CD4-positive, alpha-beta T cell (primary cell): ENCODE measurements at places on chromosomes 3 and 15.

GRCh38 chr3:119140466-119140865 is 5.5 kb upstream of the TEX55 start:
- DNase-seq = no peak

DNA sequence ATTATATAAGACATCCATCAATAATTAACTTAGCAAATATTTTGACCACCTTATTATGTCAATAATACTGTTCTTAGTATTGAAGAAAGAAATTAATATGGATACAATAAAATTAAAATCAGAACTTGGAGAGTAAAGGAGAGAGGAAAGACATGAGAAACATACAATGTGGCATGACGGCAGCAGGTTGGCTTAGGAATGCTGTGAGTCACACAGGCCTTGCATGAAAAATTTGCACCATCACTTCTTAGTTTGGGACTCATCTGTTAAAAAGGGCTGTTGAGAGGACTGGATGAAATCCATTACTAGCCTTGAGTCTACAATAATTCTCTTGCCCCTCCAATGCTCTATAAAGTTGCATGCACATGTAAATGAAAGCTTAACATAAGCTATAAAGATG is 880.8 kb downstream of the ROBO1 start:
- DNase-seq = no peak

GRCh38 chr3:43372007-43372740 is 85.8 kb downstream of the SNRK start:
- DNase-seq = no peak

- DNase-seq = no peak
These were observed 2.2 kb downstream of the TFRC start for GRCh38 chr3:196079682-196080081.

DNA sequence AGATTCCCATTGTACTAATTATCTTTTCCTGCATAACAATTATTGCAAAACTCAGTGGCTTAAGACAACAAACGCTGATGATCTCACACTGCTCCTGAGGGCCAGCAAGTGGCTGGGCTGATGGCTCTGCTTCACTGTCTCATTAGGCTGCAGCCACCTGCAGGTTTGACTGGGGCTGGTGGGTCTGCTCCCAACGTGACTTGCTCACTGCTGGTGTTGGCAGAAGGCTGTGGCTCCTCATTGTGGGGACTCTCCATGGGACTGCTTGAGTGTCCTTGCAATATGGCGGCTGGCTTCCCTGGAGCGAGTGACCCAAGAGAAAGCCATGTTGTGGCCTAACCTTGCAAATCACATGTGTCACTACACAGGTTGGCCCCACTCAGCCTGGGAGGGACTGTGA is 71.1 kb downstream of the PLXNA1 start:
- no peak for DNase-seq

DNA sequence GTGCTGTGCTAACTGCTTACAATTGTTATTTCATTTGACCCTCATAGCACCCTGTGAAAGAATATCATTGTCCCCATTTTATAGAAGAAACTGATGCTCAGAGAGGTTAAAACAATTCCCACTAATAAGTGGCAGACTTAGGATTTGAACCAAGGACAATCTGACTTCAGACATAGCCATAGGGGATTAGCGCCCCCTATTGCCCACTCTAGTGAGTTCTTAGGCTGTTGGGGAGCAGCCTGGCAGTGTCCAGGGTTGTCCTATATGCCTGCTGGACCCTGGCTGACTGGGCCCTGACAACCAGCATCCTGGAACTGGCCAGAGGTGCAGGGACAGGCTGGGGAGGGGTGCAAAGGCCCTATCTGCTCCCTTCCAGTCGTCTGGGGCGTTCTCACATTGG is 15.4 kb downstream of the DPH3 start:
- DNase-seq = peak; percentile 38

DNA sequence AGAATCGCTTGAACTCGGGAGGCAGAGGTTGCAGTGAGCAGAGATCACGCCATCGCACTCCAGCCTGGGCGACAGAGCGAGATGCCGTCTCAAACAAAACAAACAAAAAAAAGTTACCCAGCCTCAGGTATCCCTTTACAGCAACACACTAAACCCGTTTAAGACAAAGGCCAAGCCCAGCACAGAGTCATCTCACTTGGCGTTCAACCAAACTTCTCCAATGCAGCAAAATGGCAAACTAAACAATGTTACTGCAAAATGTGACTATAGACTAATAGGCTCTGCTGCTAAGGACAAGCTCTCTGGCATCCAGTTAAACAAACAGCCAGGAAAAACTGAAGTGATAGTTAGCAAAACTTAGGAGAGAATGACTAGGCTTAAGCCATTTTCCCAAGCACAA is 6.4 kb upstream of the FAM219B start:
- DNase-seq = no peak

- DNase-seq = no peak
These were observed 66.7 kb downstream of the FILIP1L start for GRCh38 chr3:100047455-100048141.

DNA sequence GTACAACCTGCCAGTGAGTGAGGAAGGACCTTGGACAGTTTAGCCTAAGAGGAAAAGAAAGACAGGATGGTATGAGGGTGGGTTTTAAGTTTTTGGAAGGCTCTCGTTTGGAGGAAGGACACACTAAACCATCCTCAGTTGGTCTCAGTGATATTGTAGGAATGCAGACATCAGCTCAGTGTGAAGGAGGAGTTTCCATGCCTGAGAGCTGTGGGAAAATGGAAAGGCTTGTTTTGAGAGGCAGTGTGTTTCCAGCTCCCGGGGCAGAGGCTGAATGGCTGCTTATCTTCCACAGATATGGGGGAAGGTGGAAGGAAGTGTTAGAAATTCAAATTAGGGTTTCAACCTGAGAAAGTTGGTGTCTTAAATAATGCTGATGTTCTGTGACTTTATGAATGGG is 89.6 kb upstream of the MYZAP start:
- no peak for DNase-seq

DNA sequence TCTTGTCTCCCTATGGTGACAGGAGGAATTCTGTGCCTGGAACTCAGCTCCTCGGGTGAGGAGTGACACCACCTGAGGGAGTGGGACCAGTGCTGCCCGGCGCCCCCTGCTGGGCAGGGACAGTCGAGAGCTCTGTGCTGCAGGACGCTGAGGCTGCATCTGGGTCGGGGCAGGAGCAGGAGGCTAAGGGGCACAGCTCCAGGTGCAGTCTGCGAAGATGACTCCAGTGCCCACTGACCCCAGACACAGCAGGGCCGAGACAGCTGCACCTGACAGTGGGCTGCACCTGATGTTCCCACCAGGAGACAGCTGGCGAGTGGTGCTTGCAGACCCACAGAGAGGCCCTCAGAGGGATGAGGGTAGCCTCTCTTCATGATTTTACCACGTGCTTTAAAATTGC is 152.9 kb downstream of the ATP10A start:
- peak; percentile 59 for DNase-seq

DNA sequence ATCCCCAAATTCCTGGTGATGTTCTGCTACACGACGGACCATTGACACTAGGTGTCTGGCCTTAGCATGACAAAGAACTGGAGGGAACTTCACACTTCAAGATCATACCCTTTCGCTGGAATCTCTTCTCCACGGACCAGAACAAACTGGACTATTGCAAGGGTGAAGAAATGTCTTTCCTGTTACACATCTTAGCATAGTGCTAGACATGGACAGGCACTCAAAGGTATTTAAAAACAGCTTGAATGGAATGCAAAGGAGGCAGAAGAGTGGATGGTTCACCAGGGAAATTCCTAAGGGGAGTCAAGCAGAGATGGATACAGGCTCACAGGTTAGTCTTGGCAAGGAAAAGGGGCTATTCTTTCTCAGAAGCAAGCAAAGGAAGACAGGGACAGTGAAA is 33.5 kb upstream of the PDZRN3 start:
- DNase-seq = no peak

DNA sequence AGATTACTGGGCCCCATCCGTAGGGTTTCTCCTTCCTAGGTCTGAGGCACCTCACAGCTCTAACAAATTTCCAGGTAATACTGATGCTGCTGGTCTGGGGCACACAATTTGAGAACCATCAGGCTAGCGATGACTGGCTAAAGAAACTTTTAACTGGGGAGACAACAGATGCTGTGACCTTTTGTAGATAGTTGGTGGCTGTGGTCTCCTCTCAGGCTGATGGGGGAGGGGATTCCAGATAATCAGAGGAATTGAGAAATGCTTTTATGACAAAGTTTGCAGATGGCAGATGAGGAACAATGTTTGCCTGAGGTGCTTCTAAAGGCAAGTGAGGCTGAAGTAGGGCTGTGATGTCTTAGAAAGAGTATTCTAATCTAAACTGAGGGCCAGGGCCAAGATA is 13.8 kb upstream of the CCR9 start:
- no peak for DNase-seq

DNA sequence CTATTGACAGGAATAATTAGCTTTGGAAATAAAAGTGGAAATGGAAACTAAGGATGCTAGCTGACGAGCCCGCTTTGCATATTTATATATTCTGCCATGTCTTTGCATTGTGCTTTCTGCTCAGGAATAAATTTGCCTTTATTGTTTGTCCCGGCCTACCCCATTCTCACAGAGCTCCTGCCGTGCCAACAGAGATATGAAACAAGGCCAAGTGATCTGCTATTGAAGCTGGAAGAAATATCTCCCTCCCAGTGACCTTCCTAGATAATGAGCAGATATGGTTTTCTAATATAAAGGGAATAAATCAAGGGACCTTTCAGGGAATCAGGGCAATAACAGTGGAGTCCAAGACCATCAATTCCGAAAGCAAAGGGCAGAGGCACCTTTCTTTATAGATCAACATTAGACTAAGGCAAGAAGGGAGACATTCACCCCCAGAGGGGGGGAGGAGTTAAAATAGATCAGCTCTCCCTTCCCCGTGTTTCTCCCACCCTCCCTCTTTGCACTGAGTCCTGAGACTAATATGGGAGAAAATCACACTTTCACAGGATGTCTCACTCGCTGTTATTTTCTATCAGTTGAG is 664.6 kb downstream of the AGBL1 start:
- no peak for DNase-seq

GRCh38 chr15:77983091-77983707 is 94.3 kb downstream of the TBC1D2B start:
- DNase-seq = no peak

DNA sequence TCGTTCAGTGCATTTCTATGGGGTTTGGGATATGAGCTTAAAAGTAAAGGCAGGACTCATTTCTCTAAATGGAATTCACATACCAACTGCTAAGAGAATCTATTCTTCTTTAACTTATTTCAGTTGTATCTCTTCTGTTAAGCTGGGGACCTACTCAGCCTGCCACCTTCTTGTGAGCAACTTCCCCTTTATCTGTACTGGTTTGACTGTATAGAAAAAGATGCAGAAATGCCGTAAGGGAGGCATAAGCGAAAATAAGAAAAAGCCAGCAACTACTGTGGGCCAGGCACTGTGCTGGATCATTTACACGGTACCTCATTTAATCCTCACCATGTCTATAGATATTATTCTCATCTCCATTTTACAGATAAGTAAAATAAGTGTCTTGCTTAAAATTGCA is 38.4 kb downstream of the RBMS3 start:
- no peak for DNase-seq

DNA sequence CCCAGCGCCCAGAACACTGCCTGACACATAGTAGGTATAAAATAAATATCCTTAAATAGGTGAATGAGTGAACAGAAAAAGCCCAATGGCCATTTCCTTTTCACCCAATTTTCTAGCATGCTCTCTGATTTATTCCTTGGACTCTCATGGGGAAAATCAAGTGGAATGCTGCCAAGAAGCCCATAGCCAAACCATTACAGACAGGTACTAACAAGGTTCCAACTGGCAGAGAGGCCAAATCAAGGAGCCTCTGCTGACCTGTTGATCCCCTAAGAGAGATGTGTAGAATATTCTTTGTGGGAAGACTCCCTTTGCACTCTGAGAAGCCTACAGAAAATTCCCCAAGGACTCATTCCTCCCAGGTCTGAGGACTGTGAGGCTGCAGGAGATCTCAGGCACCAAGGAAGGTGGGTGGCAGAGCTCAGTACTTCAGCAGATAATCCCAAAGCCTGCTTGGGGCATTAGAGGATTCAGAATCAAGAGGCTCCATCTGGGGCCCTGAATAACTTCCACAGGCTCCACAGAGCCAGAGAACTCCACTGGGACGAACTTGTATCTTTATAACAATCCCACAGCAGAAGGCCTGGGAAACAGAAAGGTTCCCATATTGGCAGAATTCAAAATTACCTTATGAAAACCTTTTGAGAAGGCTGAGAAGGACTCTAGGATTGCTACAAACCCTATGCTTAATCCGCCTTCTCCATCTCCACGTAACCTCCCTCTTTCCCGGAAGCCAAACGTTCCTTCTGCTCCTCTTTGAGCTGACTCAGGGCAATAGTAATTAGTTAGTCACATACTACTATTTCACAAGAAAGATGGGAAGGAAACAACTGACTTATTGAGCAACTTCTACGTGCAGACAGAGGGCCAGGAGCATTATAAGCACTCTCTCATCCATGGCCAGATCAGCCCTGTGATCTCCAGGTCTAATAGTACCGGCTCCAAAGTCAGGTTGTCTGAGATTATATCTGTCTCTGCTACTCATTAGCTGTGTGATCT is 34.5 kb downstream of the PRICKLE2 start:
- no peak for DNase-seq

DNA sequence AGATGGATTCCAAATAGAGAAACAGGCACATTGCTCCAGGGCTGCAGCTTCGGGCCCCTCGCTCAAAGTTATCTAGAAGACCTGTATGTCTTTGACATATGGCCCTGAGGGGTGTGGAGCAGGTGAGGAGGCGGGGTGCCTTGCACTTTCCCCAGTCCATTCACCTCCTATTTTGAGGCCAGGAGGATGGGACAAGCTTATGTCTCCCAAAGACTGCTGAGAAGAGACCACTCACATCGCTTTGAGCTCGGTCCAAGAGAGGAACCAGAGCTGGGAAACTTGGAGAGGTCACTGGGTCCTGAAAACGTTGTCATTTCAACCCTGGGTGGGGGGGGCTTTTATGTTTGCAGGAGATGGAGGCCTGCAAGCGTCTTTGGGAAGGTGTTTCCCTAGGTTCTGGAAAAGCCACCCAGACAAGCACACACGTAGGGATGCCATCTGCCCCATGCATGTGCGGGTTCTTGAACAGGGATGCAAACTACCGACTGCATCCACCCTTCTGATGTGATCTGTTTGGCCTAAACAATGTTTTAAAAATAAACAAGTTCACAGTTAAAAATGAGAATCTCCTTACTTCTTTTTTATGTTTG is 33.7 kb upstream of the SYNM start:
- DNase-seq = no peak

DNA sequence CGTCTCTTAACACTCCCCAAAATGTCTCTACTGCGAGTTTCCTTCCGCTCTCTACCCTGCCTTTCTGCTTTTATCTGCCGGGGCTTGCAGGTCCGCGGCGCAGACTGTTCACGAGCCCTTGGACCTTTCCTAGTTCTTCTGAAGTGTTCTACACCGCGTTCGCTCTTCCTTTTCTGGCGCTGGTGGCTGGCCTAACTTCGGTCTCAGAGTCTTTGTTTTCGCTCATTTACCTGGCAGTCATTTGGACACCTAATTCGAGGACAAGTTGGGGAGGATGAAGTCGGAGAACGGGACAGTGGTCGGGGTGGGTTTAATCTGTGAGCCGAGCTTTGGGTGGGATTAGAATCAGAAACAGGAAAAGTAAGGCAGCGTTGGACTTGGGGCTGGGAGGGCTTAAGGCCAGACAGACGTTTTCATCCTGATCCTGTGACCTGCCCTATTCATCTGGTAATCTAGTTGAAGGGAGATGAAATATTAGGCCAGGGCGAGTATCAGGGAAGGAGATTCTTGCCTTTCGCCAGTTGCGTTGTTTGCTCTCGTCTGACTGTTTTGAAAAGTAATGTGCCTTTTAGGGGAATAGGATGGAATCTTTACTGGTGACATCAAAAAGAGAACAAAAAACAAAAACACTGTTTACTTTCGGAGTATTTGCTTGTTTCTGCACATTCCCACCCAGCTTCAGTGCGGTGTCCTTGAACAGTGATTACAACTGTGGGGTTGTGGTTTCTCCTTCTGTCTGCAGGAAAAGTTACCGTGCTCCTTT is 1.8 kb downstream of the DIPK2A start:
- DNase-seq = no peak
